ENCODE measurements at places on chromosomes 12 and 14. TPM values are rescaled to one million over a fixed set of nuclear protein-coding genes. Genes with fewer than 3 reads are reported as not detected.

NOVA1 gene
- 13.3 TPM for total RNA-seq

DHRS2 gene
- total RNA-seq, result 1.5 TPM

PIWIL1 gene
- not detected for total RNA-seq

DPF3 gene
- total RNA-seq, result 1.3 TPM

RD3L gene
- total RNA-seq, result not detected

NDUFB1 gene
- total RNA-seq, result 97.9 TPM
